ENCODE measurements at places on chromosomes 7 and 10.

- DNase-seq = no peak
These were observed 19.9 kb downstream of the AKR1C2 start for GRCh38 chr10:4983615-4984216.

- no peak for DNase-seq
These were observed 21.0 kb downstream of the CDK6 start for GRCh38 chr7:92815412-92815811.

GRCh38 chr10:18308600-18308999 is 168.4 kb downstream of the CACNB2 start:
- DNase-seq = no peak

DNA sequence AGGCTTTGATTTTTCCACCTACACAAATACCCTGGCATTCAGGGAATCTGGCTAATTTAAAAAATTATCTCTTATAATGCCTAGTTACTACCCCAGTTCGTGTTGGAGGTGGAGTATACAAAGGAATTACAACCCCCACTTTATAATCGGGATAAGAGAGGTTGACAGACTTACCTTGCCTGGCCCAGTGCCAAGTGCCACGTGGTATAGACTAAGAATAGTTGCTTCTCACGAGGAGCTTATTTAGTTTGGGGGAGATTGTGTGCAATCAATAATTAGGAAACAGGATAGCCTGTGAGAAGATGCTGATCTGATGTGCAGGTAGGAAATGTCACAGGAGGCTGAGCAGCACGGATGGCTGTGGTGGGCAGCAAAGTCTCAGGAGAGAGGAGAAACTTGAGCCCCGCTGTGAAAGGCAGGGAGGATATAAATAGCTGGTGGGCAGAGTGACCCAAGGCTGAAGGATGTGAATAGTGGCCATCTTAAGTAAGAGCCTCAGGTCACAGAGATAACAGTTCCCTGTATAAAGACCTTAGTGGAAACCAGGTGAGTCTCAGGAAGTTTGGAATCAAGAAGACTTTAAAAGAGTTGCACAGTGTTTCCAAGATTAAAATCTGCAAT is 11.3 kb upstream of the ATXN7L1 start:
- DNase-seq = no peak

DNA sequence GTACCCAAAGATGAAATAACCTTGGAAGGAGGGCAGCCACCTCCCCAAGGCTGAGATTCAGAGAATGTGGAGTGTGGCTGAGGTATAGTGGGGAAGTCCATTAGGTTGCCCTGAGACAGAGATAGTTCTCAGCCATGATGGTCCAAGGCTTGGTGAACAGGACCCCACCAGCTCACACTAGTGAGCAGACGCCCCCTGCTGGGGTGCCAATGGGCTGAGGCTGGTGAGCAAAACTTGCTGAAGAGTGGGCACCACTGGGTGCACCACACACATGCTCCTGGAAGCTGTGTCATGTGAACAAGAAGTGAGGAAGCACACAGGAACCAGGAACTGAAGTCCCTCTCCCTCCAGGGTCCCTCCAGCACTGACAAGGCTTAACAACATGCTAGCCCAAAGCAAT is 8.9 kb downstream of the FBXL13 start:
- DNase-seq = peak; percentile 28

DNA sequence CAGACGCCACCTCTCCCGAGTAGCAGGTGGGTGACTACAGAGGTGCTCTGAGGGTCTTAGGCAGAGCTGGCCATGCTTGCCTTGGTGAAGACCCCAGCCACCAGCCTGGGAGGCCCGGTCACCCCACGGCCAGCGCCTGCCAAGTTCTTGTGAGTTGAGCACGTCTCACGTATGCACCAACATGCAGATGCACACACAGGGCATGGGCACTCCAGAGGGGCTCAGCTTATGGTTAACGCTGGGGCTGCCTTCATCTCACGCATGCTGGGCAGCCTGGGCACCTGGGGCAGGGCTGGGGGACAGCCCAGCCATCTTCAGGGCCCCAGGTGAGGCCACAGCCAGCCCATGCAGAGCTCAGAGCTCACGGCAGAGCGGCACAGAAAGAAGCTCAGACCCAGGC is 41.0 kb downstream of the PTPRN2 start:
- no peak for DNase-seq

- DNase-seq = no peak
These were observed 8.0 kb upstream of the ZNRF2 start for GRCh38 chr7:30276203-30276900.

DNA sequence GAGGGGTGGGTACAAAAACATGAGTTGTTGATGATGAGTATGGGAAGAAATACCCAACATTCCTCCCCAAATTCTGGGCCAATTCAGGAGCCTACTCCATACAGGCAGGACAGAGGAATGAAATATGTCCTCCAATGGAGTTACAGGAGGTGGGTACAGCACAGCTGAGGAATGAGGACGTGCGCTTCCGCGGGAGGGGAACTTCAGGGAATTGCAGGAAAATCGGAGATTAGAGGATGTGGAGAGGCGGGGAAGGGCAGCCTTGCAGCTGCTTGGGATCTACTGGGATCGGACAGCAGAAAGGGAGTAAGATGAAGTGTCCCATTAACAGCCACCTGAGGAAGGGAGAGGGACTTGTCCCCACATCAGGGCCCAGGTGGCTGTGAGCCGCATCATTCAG is 50.2 kb downstream of the PDIA4 start:
- DNase-seq = no peak

DNA sequence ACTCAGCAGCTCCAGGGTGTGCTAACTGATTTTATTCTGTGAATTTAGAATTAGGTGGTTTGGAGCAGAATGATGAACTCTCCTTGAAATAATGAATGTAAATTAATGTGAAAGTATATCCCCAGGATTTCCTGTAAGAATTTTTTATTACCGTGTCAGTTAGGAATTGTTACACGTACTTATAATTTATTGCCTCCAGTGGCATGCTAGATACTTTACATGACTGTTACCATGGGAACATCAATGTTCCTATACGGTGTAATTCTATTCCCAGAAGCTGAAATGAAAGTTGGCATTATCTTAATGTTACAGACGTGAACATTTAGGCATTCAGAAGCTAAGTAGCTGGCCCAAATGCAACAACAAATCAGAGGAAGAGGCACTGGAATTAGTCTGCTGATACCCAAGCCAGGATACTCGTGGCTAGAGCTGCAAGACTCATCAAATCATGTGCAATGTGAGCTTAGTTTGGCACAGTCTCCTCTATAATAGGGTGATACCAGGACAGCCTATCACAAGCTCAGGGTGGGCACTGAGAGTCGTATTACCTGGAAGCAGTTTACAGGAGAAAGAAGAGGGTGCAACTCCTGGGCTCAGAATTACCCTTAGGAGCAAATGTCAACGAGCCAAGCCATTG is 30.0 kb upstream of the PRKAR2B start:
- no peak for DNase-seq

DNA sequence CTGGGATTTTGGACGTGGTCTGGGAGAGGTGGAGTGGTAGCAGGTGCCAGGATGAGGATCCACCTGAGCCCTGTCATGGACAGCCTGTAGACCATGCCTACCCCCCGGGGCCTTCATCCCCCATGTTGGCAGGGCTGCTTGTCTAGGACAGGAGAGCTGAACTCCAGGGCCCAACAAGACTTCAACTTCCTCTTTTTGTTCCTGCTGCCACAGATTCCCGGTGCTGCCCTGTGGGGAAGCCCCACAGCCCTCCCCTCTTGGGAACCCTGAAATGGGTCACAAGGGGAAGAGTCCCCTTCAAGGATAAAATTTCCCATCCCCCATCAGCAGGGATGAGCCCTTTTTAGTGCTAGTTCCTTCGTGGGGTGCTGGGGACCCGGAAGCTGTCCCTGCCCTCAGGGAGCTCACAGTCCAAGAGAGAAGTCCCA is 1.3 kb upstream of the CUEDC2 start:
- DNase-seq = no peak

DNA sequence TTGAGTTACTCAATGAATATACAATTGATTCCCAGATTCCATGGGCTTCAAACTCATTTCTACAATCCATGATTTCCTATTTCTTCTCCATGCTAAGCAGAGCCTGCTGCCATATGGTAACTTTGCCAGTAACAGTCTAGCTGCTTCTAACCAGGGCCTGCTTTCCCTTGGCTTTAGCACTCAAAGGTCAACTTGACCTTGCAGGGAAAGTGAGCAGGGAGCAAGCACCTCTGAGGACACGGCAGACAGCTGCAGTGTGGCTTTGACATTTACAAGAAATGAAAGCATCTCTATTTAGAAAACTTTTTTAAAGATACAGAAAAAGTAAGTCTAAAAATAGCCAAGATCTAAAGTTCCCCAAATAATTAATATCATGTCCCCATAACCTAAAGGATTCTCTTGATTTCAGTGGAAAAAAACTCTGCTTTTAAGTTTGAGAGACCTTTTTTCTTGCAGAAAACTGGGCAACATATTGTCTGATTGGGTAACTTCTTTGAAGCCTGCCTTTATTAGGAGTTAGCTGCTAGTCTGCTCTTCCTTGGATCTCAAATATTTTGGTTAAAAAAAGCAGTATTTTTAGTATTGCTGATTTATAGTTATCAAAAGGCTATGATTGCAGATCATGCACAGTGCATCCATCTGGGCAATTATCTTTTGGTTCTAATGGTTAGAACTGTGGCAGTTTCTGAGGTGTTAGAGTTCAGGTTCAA is 257.9 kb downstream of the AHR start:
- no peak for DNase-seq

Measured in stimulated activated CD4-positive, alpha-beta T cell treated with anti-CD3 and anti-CD28 coated beads, Interleukin-1b, Interleukin-23, amount 100 ng/mL, for 24 hours (primary cell).